ENCODE measurements at places on chromosomes 2 and 18.

DNA sequence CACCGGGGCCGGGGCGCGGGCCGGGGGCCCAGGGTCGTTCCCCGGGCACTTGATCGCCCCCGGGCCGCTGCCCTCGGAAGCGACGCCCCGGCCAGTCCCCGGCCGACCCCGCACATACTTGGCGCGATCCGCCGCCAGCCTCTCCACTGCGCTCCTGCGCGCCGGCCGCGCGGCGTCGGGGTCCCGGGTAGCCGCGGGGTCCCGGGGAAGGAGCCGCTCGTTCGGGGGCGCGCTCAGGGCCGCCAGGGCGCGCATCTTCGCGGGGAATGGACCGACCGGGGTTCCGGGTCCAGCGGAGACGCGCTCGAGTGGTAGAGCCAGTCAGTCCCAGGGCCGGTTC, 204 bp downstream of the FAM110C start:
- DNase-seq: no peak

DNA sequence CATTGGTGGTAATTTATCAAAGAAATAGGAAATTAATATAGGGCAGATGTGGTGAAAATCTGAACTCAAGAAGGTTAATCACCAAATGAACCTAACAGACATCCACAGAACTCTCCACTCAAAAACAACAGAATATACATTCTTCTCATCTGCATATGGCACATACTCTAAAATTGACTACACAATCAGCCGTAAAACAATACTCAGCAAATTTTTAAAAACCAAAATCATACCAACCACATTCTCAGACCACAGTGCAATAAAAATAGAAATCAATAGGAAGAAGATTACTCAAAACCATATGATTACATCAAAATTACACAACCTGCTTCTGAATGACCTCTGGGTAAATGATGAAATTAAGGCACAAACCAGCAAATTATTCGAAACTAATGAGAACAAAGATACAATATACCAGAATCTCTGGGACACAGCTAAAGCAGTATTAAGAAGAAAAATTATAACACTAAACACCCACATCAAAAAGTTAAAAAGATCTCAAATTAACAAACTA, 31.0 kb downstream of the RBM43 start:
- DNase-seq: no peak

- DNase-seq: no peak
Measured at GRCh38 chr2:54871457-54872107, 148.1 kb downstream of the EML6 start.

DNA sequence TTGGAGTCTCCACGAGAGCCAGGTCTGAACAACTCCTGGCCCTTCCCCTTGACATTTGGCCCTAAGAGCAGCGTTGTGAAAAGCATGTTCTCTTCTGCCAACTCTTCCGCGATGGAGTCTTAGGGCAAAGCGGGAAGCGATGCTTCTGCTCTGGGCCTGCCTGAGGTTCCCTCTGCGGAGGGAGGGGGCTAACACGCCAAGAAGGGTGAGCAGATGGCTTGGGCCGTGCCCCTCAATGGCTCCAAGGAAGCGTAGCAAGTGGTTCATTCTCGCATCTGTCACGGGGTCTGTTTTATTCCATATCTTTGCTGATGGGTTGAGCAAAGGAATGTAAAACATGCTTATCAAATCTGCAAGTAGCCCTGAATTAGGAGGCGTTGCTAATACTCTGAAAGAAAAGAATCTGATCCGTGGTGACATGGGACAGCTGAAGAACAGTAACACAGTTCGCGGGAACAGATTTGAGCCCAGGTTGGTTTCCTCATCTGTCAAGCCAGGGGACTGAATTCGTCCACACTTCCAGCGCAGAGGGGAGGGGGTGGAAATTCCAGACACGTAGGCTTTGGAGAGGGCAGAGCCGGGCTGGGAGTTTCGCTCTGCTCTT, 38.0 kb downstream of the DNMT3A start:
- no peak for DNase-seq

DNA sequence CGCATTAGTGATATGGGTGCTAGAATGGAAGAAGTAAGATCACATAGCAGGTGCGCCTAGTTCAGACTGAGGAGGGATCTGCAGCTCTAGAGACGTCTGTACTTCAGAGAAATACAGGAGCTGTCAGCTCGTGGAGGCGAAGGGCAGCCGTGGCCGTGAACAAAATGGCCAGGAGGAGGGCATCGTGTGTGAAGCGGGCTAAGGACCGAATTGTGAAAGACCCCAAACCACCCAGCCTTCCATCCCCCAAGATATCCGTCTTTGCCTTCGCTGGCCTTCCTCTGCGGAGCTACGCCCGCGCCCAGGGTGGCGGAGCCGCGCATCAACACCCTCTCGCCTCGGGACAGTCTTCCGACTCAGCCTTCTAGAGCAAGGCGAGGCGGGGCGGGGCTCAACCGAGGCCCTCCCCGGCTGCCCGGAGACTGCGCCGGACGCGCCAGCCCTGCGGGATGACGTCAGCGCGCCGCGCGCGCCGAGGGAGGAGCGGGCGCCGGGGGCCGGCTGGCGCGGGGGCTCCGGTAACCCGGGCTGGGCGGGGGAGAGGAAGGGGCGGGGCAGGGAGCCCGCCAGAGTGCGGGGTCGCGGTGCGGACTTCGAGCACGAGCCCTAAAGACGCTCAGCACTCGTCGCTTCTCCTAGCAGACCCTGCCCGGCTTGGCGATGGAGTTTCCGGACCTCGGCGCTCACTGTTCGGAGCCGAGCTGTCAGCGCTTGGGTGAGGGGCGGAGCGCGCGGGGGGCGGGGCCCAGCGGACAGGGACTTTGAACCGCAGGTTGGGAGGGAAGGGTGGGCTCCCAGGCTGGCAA, at the start of gene ZFAND2B:
Gene ZFAND2B (plus strand): TSS at position 455 of the 806 bp plus-strand sequence. CDS start 206 bp downstream, at position 661.
- DNase-seq: peak; percentile 98

GRCh38 chr2:68435615-68436014, 31.5 kb downstream of the FBXO48 start:
- DNase-seq: no peak

DNA sequence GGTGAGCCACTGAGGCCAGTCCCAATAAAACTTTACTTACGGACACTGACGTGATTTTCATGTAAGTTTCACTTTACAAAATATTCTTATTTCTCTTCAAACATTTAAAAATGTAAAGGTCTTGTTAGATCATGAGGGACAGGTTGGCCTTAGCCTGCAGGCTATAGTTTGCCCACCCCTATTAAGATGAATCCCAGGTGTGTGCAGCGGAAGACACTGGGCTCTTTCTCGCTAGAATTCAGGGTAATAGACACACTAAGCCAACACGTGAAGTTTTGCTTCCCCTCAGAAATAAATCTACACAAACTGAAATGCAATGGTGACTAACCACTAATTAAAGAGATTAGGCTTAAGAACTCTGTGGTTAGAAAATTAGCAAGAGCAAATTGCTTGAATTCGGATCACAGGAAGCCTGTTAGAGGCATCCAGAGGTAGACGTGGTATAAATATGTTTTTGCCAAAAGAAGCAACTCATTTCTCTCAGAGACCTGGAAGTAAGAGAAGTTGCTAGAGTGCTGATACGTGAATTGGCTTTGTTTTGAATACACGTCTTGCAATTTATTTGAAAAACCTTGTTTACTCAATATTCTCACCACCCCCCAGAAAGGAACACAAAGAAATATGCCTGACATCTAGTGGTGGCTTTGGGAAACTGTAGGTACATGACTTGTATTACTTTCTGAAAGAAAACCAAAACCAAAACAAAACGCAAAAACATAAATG, 151.6 kb downstream of the DTNB start:
- DNase-seq: peak; percentile 61

DNA sequence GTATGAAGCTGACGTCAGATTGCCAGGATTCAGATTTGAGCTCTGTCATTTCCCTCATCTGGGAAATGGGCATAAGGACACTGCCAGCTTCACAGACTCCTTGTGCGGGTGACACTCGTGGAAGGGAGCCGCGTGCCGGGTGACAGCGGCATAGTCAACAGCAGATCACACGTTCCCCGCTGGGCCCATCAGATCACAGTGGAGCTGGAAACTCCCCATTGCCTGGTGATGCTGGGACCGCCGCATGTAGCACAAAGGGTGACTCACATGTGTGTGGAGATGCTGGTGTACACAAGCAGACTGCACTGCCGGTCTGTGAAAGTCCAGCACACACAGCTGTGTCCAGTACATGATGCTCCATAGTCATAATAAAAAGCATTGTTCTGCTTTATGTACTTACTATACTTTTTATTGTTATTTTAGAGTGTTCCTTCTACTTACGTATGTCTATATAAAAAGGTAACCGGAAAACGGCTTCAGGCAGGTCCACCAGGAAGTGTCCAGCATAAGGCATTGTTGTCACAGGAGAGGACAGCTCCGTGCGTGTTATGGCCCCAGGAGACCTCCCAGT, 31.8 kb downstream of the SALL3 start:
- no peak for DNase-seq

DNA sequence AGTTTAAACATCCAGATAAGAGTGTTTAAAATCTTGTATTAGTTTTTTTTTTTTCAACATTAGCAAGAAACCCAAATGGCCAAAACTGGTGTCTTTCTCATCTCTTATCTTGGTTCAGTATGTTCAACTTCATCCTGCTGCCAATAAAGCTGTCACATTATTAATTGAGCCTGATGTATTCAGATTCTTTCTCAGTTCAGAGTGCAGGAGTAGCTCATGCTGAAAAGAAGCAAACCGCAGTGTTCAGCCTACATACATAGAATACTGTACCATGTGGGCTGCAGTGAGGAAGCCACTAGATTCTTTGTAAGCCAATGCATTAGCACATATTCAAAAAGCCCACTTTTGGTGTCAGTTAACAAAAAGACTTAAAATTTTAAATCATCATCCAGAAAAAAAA, 76.2 kb downstream of the C18orf54 start:
- no peak for DNase-seq

DNA sequence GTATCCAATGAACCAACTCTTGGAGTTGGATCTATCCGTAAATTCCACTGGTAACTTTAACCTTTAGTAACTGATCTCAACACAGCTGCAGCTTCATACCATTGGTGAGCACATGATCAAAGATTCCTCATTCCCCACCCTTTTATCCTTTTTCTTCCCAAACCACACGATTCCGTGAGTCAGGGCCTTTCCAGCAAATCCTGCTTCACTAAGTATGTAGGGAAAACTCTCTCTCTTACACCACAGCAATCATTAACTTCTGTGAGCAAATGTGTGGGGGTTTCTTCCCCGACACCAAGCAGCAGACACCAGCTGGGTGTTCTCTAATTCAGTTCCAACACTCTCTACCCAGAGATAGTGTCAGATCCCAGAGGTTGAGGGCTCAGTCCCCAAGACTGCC, 23.5 kb downstream of the ELP2 start:
- DNase-seq: no peak

DNA sequence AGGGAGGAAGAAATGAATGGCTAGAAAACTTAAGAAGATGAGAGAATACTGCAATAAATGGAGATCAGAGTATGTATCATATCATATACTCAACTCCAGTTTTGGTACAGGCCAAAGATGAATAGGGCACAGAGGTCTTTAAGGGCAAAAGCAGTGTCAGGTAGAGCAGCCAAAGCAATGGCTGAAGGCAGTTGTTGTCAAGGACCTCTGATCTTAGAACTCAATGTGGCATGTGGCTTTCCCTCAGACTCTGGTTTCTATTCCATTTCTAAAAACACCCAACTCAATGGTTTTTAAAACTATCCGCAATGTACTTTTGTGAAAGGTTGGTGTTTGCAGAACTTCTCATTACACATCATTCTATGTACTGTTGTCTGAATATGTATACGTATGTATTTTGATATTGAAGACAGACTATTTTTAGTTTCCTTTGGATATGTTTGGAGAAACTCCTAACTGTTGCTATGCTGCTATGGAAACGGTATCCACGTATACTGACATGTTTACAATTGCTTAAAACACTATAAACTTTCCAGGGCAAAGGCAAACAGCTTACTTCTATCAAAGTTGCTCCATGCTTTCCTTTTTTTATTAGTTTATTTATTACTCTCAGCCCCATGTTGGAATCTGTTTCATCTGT, 58.1 kb upstream of the PELI1 start:
- no peak for DNase-seq

DNA sequence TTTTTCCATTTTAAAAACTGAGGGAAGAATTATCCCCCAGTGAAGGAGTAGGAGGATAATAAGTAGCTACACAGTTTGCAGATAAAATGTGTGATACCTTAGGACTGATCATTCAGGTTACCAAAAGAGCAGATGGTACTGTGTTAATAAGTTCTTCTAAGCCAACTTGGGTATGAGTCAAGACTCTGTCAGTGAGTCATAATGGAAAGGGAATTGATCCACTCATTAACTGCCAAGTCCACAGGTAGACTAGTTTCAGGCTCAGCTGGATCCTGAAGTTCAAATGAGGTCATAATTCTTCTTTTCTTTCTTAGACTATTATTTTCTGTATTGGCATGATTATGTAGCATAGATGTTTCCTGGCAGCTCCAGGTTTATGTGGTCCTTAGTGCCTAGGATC, 142.4 kb upstream of the ALPP start:
- DNase-seq: no peak

GRCh38 chr18:77017355-77017754, 115.2 kb downstream of the MBP start:
- DNase-seq: no peak

DNA sequence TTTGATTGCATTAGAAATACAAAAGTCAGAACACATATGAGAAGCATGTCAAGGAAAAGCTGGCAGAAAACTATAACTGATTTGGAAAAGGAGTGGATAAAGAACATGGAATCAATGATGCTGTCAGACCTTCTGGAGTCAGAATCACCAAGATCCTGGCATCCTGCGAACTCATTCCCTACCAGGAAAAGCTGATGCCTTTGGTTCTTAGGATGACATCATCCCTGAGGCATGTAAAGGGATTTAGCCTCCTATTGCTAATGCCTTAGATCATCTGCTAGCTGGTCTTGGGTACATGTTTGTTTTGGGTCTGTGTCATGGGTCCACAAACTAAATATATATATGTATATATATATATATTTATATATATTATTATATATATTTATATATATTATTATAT, 680.7 kb downstream of the EPHA4 start:
- no peak for DNase-seq

DNA sequence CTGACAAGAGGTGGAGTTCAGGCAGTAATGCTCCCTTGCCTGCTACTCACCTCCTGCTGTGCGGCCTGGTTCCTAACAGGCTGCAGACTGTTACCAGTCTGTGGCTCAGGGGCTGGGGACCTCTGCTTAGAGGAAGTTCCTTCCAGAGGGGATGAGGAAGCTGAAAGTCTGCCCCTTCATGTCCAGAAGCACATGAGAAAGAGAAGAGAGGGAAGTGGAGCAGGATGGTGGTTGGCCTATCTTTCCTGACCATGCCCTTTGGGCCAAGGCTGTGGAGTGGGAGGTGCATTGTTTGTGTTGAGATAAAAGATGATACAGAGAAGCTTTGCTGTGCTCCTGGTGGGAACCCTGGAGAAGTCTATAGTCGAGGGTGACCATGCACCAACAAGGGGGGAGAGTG, 112.5 kb downstream of the LPIN1 start:
- DNase-seq: no peak
